ENCODE measurements at places on chromosomes 16 and 17. TPM values are rescaled to one million over a fixed set of nuclear protein-coding genes. Genes with fewer than 3 reads are reported as not detected.

Gene SLC16A13
- 1.1 TPM for total RNA-seq

Gene ASPHD1
- 1.5 TPM for total RNA-seq

Gene KCNG4
- total RNA-seq: not detected

Gene CCL8
- total RNA-seq: 0.12 TPM

Gene MEAK7
- total RNA-seq: 30.8 TPM

Gene MT1E
- 16.6 TPM for total RNA-seq

Gene CPHXL2
- total RNA-seq: not detected

Gene SLC35G6
- not detected for total RNA-seq

Gene HBA2
- total RNA-seq: not detected

Gene HOXB5
- total RNA-seq: 0.73 TPM

Gene KAT2A
- 8.5 TPM for total RNA-seq

Gene GPS2
- 53.2 TPM for total RNA-seq

Gene TBC1D3I
- total RNA-seq: 0.73 TPM

Gene RAB11FIP3
- 24.3 TPM for total RNA-seq

Gene MYH8
- total RNA-seq: not detected

Gene MT1H
- not detected for total RNA-seq

Gene KCNJ12
- 0.61 TPM for total RNA-seq

Gene LMF1
- 40.7 TPM for total RNA-seq

Gene SOCS1
- total RNA-seq: 5.2 TPM

Gene KRTAP1-1
- not detected for total RNA-seq
